Thymus (tissue), 14 donors: ENCODE measurements at places on chromosomes 3 and 15.

- DNase-seq = no peak
Observed at GRCh38 chr3:122100591-122101463, 45.7 kb downstream of the CD86 start.

DNA sequence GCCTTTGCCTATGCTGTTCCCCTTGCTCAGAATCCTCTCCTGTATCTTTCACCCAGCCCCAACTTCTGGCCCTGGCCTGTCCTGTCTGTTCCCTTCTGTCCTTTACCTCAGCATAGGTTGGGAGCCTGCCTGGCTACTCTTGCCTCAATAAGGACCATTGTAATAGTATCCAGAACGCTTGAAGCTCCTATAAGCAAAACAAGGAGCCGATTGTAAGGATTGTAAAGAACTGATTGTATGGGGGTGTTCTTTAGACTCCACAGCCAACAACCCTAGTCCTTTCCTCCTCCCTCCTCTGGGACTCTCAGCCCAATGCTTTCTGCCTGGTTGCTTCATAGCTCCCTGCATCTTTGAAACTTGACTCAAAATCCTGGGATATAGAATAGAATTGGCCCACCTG, 18.7 kb upstream of the RAD54L2 start:
- DNase-seq = no peak

DNA sequence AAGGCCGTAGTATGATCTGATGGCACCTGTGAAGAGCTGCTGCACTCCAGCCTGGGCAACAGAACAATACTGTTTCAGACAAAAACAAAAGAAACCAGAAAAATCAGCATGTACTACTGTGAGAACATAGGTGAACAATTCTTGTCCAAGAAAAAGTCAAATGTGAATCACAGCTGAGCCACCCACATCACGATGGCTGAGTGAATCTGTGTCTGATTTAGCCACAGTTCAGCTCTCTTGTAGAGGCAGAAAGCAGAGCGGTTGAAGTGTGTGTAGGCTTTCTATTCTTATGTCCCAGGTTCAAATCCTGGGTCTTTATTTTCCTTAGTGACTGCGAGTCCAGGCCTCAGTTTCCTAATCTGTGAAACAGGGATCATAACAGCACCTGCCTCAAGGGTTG, 4.4 kb upstream of the FURIN start:
- DNase-seq = no peak

GRCh38 chr15:88792342-88793282, 10.6 kb upstream of the ACAN start:
- no peak for DNase-seq

GRCh38 chr15:47726399-47726823, 9.1 kb downstream of the SEMA6D start:
- DNase-seq = no peak

GRCh38 chr15:28936481-28936881, 50.7 kb downstream of the APBA2 start:
- DNase-seq = no peak

GRCh38 chr15:53246404-53246803, 456.3 kb upstream of the ONECUT1 start:
- no peak for DNase-seq

- no peak for DNase-seq
Observed at GRCh38 chr15:84908564-84908963, 24.1 kb downstream of the SLC28A1 start.

DNA sequence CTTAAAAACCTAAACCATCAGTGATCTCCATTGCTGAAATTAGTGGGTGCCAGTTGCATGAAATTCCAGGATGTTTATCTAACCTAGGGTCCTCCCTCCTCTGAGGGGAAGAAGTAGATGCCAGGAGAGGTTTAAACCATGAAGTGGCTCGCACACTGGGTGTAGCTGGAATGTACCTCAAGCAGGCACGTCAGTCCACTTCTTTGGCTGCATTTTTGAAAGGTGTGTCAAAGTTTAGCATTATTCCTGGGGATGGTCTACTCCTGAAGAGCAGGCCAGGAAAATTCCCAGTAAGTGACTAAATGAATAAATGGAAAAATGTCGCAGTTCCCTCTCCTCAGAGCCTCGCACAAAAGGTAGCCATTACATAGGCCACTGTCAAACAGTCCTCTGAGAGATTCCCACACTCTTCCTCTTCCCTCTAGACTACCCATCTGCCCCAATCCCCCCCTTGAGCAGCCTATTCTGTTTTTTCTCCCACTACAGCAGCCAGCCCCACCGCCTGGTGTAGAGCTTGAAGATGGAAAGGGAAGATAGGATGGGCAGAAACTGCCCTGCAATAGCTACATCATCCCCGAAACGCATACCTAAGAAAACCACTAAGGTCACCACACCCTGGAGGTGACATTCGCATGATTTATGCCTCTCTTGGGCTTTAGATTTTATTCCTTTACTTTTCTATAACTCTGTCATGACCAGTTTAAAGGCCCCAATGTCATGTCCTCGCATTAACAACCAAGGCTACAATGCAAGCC, 655 bp upstream of the TMOD3 start:
- no peak for DNase-seq

DNA sequence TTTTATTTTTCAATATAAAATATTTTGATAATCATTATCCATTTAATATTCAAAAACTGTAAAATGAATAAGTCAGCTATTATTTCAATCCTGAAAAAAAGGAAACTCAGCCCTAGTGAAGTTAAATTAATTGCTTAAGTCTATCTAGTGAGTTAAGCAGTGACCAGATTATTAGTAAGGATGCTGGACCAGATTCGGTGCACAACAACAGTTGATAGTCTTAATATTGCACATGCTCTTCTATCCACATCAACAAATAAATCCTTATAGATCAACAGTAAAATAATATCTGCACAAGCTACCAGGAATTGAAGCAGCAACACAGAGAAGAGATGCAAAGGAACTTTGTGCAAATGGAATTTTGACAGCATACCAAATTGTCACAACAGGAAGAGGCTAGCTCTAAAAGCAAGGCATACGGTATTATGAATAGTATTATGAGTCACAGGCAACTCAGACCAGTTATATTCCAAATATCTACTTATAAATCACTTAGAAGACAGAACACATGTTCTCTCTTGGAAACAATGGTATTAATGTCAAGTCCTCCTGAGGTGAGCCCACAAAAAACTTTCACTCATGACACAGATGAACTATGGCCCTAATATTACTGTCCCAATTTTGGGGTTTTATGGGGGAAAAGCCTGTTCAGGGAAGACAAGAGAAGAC, 24.9 kb downstream of the VPS13C start:
- DNase-seq = no peak

- DNase-seq = no peak
Observed at GRCh38 chr3:124766113-124767095, 36.2 kb downstream of the UMPS start.

DNA sequence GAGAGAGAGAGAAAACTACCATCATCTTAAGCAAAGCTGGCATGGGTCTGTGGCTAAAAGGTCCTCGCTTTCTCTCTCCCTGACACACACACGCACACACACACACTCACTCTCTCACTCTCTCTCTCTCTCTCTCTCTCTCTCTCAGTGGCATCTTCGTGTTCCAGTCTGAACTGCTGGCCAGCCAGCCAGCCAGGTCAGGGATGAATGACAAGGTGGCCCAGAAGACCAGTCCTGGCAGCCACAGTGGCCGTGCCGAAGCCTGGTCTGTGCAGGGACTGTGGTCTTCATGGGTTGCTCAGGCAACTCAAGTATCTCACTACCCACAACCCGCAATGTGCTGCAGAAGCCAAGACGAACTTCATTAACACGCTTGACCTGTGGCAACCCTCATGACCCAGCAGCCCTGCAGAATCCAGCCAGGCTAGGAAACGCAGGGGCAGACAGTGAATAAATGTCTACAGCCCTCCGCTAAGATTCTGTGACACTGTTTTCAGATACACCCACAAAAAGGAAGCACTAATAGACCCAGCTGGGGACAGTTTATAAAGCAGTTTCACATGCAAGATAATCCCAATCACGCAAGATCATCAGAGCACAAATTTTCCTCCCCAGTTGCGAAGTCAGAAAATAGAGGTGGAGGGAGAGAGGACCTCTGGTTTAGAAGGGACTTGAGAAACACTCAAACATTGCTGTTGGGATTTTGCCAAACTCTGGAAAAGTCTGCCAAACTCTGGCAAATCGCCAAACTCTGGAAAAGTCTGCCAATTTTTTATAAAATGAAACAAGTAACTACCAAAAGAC, 66.4 kb downstream of the XXYLT1 start:
- no peak for DNase-seq

DNA sequence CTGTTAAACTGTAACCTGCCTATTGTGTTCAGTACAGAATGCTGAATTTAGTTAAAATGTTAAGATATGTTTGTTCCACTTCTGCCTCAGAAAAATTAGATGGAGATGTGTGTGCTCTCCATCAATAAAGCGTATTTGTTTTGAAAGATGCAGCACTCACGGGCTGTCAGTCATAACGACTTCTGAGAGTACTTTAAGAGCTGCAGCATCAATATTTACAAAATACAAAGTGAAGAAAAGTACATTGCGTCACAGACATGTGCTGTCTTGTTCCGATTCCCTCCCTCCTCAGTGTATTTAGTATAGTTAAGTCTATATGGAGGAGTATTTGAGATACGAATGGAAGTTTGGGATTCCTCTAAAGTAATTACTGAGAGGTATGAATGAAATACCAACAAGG, 166.6 kb downstream of the BBX start:
- no peak for DNase-seq

- DNase-seq = peak; percentile 24
Observed at GRCh38 chr3:138082085-138082991, 33.1 kb downstream of the DZIP1L start.

DNA sequence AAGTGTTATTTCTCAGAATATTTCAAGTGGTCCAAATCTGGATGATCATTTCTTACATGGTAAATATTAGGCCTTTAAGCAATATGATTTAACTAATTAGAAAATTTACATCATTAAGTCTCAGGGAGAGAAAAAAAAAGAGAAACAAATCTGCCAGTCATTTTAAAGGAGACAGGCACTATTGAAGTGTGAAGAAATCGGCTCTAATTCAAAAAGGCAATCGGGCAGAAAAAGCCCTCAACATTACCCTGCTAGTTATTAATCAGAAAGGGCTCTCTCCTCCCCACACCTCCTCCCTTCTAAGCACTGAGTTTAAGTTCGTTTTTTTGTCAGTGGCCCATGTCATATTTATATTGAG, 215.9 kb downstream of the MEIS2 start:
- DNase-seq = no peak

DNA sequence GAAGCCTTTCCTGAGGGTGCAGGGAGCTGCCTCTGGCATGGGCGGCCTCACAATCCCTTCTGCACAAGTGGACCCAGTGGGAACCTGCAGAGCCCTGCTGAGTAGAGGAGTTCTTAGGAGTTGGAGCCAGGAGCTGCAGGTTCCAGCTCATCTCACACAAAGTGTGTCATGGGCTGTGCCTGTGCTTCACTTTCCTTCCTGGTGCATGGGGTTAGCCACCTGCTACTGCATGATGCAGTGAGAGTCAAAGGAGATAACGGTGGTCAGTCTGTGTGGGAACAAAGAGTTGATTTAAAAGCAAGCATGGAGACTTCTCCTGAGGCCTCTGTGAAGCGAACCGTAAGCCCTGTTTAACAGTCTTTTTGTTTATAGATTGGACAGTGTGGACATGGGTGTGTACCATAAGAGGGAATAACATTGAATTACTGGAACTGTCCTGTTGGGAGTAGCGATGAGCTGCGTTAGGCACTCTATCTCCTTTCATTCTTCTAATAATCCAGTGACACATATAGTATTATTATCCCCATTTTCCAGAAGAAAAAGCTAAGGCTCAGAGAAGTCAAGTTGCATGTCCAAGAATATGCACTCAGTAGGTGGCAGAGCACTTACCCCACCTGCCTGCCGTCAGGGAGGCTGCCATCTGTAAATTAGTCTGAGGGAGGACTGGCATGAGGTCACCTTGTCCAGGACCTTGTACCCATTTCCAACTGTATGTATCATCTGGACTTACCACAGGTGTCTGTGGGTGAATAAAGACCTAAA, 68.7 kb upstream of the PRR23C start:
- DNase-seq = peak; percentile 5

DNA sequence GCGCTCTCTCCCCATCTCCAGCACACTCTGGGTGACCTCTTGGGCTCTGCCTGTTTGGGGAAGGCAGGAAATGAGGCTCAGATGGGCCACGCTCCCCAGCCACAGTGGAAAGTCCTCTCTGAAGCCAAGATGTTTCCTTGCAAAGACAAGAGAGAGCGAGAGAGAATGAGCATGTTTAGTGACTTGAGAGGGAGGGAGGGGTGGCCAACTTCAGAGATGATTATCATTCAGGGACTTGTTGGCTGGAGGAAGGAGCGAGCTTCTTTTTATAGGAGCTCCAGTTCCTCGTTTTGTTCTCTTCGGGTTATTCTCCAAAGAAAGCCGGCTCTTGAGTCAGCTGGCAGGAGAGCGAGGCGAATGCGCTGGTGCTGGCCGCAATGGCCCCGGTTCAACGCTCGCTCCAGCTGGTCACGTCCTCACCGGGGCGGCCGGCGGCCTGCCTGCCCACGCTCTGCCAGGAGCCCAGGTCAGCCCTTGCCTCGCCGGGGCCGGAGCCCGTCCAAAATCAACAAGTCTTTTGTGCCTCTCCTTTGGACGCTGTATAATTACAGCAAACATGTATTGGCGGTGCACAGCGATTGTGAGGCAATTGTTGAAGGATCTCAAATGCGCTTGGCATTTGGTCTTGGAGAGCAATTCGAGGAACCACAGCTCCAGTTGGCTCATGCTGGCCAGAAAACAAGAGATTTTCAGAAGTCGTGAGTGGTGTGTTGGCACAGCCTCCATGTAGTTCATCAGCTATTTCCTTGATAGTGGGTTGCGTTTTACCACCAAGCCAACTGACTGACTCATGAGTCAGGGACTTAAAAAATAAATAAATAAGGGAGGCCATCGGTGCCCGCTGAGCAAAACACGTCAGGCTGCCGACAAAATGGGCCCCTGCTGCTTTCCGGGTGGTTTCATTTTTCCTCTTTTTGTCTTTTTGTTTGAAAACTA, 288.6 kb downstream of the UACA start:
- peak; percentile 61 for DNase-seq

GRCh38 chr3:136952292-136952691, 5.5 kb upstream of the IL20RB start:
- no peak for DNase-seq

DNA sequence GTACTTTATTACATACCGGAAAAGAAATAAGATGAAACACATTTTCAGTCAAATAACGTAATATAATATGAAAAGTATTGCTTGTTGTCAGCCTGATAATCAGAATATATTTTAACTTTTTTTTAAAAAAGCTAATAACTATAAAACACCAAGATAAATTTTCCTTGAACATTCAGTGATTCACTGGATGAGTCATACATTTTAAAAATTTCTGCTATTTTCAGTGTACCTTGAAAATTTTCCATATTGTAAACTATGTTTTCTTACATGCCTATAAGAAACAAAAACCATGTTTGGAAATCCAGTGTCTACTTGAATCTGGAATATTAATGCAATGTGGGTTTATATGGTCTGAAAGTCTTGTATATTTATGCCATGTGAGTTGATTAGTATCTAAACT, 36.3 kb upstream of the MEIS2 start:
- no peak for DNase-seq
